ENCODE measurements at places on chromosomes 2 and 18.

GRCh38 chr2:164335128-164335527 lies 286.2 kb downstream of the GRB14 start:
- DNase-seq: no peak

DNA sequence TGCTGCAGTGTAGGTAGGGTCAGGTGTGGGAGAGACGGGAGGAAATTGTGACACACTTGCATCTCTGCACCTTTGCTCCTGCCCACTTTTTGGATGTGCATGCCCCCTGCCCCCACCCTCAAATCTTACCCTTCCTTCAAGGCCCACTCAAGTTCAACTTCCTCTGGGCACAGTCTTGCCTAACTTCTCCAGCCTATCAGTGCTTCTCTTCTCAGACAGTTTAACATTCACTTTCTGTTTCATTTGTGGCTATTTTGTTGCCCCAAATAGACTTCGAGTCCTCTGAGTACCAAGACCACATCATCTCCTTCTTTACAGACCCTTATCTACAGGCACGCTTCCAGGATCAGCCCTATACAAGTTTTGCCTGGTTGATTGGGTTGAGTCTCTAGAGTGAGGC lies 2.7 kb downstream of the ST8SIA5 start:
- peak; percentile 66 for DNase-seq

GRCh38 chr18:69002233-69002632 lies 204.4 kb downstream of the CCDC102B start:
- no peak for DNase-seq

DNA sequence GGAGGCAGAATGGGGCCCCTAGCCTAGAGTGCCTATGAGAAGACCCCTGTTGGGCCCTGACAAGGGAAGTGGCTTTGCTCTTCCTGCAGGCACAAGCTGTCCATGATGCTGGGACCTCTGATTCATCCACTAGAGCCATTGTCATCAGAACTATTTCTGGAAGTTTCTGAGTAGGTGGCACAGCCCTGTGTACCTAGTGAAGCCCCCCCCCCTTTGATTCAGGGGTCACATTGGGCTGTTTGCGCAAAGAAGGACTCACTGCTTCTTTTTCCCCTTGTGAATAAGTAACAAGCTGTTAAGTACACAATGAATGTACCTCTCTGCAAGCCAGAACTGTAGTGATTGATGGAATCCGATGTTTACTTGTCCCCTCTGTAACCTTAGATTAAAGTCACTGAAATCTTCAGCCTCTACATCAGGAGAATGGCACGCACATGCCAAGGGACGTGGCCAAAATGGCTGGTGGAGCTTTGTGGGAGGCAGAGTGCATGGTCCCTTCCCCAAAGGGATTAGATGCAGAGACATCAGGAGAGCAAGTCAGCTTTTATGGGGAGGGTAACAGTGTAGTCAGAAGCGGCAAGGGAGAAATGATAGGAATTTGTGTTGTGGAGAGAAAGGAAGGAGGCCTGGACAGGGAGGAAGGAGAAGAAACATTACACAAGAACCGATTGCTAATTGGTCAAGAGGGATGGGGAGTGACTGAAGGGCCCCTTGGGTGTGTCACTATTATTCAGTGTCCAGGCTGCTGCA lies 267.6 kb upstream of the RAB12 start:
- no peak for DNase-seq

DNA sequence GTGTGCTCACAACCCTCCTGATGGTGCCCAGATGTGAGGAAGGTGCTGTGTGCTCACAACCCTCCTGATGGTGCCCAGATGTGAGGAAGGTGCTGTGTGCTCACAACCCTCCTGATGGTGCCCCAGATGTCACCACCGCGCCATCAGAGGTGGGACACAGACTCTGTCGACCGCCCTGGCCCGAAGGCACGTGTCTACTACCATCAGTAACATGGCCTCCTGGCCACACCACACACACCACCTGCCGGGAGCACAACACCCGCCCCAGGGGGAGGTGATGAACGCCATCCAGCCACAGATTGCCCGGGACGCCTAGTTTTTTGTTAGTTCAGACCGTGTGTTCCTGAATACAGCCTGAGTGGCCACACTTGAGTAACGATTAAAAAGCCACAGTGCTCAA lies 24.5 kb downstream of the HDAC4 start:
- DNase-seq: no peak

DNA sequence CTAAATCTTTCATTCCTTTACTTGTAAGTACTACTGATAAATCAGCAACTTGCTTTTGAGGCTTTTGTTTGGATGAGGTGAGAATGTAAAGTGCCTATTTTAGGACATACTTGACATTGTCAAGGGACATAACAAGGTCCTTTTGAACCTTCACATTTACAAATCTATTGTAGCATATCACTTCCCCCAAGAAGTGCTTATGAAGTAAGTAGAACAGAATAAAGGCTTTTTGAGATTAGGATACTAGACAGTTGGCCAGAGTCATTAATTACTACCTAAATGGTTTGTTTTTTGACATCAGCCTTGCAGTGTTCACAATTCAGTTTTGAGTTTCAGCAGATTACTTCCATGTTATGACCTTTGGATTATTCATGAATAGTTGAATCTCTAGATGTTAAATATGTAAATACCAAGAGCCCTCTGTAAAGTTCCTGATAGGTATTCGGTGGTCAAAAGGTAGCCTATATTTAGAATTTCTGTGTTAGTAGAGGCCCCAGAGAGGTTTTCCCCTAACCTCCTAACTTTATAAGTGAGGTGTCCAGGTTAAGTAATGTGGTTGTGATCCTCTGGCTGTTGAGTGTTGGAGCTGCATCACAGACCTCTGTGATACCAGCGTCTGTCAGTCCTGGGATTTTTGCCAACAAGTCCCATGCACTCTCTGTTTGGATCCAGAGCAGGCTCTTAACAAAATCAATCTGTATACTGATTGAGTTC lies 67.2 kb downstream of the LCLAT1 start:
- DNase-seq: no peak

DNA sequence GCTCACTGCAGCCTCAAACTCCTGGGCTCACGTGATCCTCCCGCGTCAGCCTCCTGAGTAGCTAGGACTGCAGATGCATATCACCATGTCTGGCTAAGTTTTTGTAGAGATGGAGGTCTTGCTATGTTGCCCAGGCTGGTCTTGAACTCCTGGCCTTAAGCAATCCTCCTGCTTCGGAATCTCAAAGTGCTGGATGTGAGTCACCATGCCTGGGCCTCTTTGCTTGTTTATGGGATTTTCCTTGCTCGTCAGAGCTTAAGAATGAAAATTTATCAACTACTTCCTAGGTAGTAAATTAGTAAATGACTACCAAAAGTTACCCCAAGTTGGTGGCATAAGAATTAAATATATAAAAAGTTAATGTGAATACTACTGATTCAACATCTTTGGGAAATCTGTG lies 51.0 kb downstream of the ACTR3 start:
- DNase-seq: peak; percentile 46

GRCh38 chr18:78722386-78722785 lies 257.2 kb upstream of the SALL3 start:
- DNase-seq: no peak

GRCh38 chr2:231710799-231711676 lies 2.7 kb downstream of the PTMA start:
- peak; percentile 68 for DNase-seq

DNA sequence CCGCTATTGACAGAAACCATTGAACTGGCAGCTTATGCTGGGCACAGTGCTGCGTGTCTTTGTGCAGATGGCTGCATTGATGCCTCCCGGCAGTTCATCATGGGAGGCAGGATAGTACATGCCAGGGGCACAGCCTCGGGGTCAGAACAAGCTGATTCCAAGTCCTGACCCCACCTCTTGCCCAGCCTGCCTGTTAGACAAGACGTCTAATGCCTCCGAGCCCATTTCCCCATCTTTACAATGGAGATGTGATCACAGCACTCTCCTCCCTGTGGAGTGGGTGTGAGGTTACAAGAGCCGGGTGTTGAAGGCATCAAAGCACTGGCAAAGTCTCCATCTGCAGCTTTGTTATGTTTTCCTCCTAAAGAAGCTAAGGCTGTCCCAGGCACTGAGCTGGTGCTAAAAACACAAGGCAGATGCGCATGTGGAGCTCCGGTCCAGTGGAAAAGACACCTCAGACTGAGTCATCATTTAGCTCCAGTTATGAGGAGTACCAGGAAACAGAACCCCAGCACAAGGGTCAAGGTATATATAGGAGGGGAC lies 125.7 kb upstream of the EPAS1 start:
- DNase-seq: no peak

DNA sequence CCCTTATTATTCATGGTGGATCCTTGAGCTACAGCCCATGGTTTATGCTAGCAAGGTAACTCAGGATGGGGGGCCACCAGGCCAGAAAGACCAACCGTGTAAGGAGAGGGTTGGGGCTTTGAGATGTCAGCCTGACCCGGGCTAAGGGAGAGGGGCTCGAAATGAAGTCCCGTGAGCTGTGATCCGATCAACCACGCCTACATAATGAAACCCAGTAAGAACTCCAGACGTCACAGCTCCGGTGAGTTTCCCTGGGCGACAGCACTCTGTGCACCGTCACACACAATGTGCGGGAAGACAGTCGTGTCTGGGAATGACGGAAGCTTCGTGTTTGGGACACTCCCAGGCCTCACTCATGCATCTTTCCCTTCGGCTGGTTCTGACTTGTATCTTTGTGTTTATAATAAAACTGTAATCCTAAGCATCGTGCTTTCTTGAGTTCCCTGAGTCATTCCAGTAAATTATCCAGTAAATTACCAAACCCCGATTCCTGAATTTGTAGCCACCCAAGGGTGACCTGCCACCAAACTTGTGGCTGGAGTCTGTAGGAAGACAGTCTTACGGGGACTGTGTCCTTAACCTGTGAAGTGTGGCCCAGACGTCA lies 44.2 kb downstream of the CYP27C1 start:
- DNase-seq: no peak

DNA sequence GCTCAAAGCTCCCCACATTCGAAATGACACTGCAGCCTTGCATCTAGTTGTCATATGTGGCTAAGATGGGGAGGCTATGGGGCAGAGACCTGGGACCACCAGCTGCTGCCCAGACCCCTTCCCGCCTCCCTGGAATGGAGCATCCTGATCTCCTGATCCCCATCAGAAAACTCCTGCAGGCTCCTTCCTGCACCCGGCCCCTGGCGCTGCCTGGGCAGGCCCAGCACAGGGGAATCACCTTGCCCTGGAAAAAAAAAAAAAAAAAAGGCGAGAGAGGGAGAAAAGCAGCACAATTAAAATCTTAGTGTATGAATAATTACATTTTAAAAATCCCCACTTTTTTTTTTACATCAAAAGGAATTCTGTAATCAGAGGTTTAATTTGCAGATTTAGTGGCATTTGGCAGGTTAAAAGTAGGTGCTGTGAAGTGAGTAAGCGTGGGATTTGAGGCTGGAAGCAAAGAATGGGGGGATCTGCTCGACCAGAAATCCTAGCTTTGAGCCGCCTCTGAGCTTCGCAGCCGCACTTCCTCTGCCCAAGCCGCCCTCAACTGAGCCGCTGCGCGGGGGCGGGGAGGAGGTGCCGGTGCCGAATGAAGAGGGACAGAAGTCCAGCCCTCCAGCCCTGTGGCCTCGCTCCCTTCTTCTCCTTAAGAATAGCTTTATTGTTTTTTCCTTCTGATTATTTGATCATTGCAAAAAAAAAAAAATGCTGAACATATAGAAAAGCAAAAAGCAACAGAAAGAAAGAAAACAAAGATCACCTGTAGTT lies 30.0 kb downstream of the THNSL2 start:
- peak; percentile 68 for DNase-seq

GRCh38 chr2:1837458-1837857 lies 93.1 kb upstream of the PXDN start:
- no peak for DNase-seq

GRCh38 chr2:124289615-124290014 lies 264.5 kb downstream of the CNTNAP5 start:
- DNase-seq: no peak

DNA sequence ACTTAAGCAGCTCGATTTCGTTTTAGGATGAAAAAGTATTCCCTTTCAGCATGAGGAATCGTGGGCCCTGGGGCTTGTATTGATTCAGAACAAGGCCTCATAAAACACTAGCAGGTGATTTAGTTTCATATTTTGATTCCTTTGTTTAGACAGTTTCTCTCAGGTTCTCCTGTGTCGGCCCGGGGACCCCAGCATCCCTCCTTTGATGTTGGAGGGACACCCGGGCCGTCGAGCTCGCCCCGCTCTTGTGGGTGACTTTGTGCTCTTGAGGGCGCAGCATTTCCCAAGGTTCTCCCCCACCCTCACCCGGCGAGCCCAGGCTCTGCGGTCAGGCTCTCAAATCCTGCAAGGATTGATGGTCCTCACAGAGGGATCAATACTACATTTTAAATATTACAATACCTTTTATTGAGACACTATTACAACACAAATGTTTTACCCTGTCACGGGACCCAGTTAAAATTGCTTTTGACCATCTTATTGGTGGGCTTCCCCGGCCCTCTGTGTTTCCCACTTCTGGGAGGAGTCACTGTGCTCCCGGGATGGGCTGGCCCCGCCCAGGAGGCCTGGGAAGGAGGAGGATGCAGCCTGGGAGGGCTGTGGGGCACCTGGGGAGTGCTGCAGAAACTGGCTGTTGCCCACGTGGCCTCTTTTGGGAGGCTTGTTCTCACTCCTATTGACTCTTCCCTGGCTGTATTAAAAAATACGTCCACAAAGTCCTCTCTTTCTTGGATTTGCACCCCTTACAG lies 222.6 kb downstream of the INSIG2 start:
- no peak for DNase-seq

DNA sequence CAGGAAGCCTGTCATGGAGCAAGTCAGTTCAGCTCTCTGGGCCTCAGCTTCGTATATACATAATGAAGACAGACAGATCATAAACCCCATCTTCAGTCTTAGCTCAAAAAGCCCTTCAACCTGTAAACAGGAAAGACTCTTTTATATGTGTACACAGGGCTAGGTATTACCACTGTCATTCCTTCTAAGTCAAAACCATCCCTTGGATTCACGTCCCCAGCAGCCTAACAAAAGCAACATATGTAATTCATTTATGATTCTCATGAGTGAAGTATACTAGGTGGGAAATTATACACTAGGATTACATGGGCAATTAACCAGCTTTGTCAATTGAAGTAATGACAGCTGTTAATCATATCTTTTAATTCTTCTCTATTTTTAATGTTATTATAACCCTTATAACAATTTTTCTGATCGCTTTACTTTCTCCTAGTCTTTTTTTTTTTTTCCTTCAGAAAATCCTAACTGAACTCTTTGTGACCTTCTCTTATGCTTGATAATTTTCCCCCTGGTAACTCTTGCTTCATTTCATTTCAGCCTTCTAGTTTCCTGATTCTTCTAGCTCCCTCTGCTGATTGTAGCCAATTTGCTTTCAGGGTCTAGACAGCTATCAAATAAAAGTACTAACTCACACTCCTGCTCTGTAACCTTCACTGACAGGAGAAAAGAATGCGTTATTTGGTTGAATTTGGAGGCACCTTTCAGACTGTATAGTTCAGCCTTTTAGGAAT lies 99.7 kb downstream of the RBM43 start:
- peak; percentile 3 for DNase-seq

GRCh38 chr2:59892398-59892797 lies 661.1 kb downstream of the BCL11A start:
- no peak for DNase-seq

- DNase-seq: no peak
These were observed 42.4 kb downstream of the ITGB1BP1 start for GRCh38 chr2:9380702-9381628.

- DNase-seq: no peak
These were observed 48.2 kb upstream of the LGALSL start for GRCh38 chr2:64405581-64406406.

- no peak for DNase-seq
These were observed 109.8 kb upstream of the LMAN1 start for GRCh38 chr18:59468821-59469220.

GRCh38 chr2:10285556-10286198 lies 17.0 kb upstream of the HPCAL1 start:
- peak; percentile 93 for DNase-seq
